ENCODE measurements at places on chromosomes 7 and 10. TPM values are rescaled to one million over a fixed set of nuclear protein-coding genes. Genes with fewer than 3 reads are reported as not detected.
A peak's percentile ranks its signal among the peaks of the same experiment; 100 is the strongest.

DNA sequence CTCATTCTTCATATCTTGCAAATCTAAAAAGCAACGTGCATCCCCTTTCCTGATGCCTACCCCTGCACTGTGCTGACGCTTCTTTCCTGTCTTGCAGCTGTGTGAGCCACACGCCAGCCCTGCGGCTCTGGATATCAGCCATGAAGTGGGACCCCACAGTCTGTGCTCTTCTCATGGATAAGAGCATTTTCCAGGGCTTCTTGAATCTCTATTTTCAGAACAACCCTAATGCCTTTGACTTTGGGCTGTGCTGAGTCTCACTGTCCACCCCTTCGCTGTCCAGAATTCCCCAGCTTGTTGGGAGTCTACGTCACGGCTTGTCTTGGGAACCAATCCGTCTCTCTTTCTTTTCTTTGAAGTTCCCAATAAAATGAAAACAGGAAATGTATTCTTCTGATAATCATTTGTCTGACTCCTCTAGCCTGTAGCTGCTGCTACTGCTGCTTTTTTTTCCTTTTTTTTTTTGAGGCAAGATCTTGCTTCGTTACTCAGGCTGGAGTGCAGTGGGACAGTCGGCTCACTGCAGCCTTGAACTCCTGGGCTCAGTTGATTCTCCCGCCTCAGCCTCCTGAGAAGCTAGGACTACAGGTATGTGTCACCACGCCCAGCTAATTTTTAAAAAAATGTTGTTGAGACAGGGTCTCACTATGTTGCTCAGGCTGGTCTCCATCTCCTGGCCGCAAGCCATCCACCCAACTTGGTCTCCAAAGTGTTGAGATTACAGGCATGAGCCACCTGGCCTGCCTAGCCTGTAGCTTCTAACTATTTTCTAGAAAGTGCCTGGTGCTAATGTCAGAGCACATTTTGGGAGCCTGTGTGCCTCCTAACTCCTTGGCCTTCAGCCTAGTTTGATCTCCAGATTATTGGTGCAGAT is 30.3 kb downstream of the GSTO2 start:
- peak; percentile 62 for DNase-seq

The SPDYE18 gene
- 2.9 TPM for total RNA-seq

The MCM10 gene
- 0.89 TPM for total RNA-seq

DNA sequence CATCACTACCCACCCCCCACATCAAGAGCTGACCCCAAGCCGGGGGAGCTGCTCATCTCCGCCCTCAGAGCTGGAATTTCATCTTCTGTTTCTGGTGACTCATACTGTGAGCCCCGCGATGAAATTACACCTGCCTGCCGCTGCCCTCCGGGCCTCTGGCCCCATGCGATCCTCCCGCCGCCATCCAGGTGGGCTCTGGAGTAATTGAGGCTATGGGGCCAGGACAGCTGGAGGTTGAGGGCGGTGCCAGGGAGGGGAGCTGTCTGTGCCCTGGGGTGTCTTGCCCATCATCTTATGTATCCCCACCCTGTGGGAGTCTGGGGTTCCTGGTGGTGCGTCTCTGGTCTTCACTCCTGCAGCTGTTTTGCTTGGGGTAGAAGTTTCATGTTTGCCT is 9.0 kb downstream of the GTF2IRD1 start:
- no peak for DNase-seq

- DNase-seq = no peak
Observed at GRCh38 chr10:27746397-27747095, 927 bp upstream of the MKX start.

DNA sequence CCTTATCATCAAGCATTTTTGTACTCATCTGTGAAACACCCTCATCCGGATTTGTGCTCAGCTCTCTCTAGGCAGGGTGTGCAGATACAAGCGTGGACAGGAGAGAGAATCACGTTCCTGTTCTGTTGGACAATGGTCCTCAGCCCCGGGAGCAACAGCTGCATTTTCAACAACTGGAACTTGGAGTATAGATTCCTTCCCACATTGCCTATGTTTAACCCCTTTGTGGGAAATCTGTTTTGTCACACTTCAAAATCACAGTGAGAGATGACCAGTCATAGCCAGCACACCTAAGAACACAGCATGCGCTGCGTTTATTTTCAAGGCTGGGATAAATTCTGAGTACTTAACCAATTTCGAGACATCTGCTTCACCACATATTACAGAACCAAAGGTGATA is 32.5 kb downstream of the MAP3K8 start:
- no peak for DNase-seq

All from ovary (tissue), 10 donors.